ENCODE measurements at places on chromosomes 16 and 17.

GRCh38 chr17:1511756-1512321, 4.6 kb downstream of the INPP5K start:
- DNase-seq: no peak

DNA sequence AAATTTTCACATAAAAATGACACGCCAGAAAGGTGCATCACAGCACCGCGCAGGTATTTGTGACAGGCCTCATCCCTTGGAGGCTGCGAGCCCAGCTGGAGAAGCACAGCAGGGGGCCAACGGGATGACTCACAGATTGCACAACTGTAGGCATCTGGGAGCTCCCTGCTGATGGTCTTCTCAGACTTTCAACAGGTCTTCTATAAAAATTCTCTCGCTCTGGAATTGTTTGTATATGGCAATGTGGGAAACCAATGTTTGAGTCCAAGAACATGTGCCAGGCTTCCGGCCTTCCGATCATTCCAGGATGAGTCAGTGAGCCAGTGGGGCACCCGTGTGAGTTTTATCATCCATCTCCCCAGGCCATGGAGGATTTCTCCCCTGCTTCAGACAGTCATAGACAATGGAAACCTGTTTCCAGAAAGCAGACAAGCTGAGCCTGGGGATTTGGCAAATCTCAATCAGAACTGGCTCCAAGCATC, 24.1 kb upstream of the ADORA2B start:
- no peak for DNase-seq

DNA sequence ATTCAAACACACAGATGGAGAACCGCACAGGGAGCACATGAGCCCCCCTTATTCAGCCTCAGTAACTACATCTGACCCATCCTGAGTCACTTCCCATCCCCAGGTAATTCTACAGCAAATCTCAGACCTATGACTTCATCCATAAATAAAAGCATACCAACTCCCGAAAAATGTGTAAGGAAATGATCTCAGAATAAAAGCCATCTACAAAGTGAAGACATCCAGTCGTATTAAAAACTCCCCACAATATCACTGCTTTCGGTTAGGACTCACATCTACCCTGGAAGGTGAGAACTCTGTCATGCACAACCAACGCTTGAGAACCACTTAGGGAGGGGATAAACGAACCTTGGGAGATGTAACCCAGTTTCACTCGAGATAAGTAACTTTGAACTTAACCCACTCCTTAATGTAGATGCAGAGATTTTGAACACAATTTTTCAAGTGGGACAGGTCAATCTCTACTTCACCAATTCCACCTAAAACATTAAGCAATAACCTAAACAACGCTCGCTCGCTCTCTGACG, 1.3 kb downstream of the USP36 start:
- no peak for DNase-seq

- no peak for DNase-seq
Observed at GRCh38 chr16:397736-398332, 835 bp downstream of the NME4 start.

- no peak for DNase-seq
Observed at GRCh38 chr17:10737736-10738135, 7.9 kb upstream of the TMEM220 start.

- DNase-seq: no peak
Observed at GRCh38 chr16:79756571-79756970, 156.0 kb upstream of the MAF start.

- peak; percentile 84 for DNase-seq
Observed at GRCh38 chr16:29848420-29849297, 14.4 kb downstream of the CDIPT start.

GRCh38 chr16:54540525-54541180, 254.1 kb upstream of the IRX3 start:
- DNase-seq: no peak

GRCh38 chr17:3957735-3958599, 6.3 kb downstream of the ATP2A3 start:
- no peak for DNase-seq

DNA sequence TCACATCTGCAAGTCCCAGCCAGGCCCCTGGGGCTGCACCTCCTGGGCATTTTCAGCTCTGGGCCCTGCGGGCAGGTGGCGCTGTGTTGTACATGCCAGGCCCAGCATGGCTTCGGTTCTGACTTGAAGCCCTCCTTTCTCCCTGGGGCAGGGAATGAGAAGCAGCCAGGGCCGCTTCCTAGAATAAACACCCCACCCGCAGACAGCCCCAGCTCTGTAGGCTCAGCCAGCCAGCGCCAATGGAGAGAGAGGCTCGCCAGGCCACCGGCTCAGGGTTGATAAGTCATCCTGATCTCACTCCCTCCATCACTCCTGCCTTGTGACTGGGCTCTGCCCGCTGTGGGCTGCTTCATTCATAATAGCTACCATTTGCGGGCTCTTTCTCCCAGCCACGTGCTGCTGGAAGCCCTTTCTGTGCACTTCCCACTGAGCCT, 6.0 kb upstream of the GLIS2 start:
- DNase-seq: peak; percentile 49

DNA sequence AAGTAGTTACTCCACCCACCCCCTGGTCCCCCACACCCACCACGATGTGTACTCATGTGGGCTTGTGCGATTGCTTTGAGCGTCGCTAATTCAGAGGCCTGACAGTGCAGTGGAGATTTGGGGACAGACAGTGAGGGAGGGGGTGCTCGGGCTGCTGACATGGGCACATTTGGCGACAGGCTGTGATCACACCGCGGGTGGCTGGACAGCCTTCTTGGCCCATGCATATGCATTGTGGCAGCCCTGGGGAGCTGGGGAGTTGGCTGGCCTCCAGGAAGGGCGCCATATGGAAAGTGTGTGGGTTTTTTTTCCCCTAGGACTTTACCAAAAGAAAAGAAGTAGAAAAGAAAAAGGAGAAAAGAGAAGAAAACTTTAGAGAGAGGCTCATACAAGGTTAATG, 275.5 kb upstream of the N4BP1 start:
- DNase-seq: no peak

DNA sequence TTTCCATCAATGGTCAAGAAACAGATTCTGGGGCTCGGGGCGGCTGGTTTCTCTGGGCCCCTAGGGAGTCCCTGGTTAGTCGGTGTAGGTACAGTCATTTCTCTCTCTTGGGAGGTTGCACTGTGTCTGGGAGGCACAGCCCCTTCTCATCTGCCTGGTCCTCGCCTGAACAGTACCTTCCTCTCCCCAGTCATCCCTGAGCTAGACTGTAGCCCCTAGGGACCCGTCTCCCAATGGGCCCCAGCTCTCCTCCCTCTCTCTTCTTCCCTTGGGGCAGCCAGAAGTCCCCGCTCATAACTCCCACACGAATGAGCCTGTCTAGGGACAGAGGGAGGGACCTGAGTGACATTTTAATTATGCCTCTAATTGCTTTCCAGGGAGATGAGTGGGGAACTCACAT, 20.2 kb upstream of the CPSF4L start:
- DNase-seq: no peak

DNA sequence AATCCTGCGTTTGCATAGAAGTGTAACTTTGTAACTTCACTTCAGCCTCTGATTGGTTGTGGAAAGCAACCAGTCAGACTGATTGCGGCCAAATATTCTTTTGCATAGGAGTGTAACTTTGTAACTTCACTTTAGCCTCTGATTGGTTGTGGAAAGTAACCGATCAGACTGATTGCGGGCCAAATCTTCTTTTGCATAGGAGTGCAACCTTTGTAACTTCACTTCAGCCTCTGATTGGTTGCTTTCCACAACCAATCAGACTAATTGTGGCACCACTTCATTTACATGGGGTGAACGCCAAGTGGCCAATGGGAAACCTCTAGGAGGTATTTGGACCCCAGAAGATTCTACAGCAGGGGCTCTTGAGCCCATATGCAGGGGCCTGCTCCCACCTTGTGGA, 1.8 kb upstream of the TMEM98 start:
- no peak for DNase-seq

DNA sequence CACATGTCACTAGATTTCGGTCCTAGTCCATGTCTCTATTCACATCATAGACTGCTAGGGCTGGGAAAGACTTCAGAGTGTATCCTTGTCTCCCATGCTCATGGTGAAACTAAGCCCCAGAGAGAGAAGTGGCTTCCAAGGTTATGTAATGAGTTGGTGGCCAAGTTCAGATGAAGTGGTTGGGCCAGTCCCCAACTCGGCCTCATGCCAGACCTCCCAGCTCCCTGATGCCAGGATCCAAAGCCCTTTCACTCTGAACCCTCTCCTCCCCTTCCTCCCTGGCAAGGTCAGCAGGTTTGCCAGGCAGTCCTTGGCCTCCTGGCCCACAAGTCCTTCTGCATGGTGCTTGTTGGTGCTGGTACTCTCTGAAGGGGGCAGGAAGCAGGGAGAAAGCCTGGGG, 189.7 kb downstream of the AXIN2 start:
- DNase-seq: no peak

- DNase-seq: no peak
Observed at GRCh38 chr17:32940706-32941390, 12.9 kb downstream of the TMEM98 start.

DNA sequence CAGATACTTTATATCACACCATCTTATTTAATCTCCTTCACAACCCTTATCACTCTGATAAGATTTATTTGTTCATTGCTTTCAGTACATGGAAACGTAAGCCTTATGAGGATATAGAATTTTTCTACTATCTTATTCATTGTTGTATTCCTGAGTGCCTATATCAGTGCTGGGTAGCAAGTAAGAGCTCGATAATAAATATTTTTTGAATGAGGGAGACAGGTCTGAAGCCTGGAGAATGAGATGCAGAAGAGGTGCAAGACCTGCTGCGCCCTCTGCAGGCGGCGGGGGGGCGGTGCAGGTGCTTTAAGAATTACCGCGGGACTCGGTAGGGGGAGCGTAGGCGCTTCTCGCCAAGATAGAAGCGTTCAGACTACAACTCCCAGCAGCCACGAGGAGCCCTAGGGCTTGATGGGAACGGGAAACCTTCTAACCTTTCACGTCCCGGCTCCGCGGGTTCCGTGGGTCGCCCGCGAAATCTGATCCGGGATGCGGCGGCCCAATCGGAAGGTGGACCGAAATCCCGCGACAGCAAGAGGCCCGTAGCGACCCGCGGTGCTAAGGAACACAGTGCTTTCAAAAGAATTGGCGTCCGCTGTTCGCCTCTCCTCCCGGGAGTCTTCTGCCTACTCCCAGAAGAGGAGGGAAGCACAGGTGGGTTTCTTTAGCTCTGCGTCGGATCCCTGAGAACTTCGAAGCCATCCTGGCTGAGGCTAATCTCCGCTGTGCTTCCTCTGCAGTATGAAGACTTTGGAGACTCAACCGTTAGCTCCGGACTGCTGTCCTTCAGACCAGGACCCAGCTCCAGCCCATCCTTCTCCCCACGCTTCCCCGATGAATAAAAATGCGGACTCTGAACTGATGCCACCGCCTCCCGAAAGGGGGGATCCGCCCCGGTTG, at the start of gene WRAP53:
TSS of gene WRAP53 (plus strand) at position 570 of the 900 bp plus-strand sequence. CDS start at position 742, 172 bp downstream.
- peak; percentile 95 for DNase-seq

GRCh38 chr17:31398381-31399311, 7.2 kb downstream of the RAB11FIP4 start:
- DNase-seq: no peak

GRCh38 chr17:32114536-32114935, 27.8 kb upstream of the RHOT1 start:
- DNase-seq: no peak

DNA sequence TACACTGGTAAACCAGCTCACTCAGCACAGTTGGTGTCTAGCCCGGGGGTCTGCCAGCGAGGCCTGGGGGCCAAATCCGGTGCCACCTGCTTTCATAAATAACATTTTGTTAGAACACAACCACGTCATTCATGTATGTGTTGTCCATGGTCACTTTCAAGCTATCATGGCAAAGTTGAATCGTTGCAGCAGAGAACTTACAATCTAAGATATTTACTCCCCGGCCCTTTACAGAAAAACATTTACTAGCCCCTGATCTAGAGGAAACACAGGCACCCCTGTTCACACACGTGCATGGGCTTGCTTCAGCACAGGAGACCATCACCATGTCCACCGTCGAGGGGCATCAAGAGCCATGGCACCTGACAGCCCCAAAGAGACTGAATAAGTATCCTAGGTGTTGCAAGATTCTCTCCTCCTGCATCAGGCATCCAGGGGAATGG, 111.4 kb upstream of the DNAH9 start:
- DNase-seq: no peak
